ENCODE measurements at places on chromosomes 13 and 19.

DNA sequence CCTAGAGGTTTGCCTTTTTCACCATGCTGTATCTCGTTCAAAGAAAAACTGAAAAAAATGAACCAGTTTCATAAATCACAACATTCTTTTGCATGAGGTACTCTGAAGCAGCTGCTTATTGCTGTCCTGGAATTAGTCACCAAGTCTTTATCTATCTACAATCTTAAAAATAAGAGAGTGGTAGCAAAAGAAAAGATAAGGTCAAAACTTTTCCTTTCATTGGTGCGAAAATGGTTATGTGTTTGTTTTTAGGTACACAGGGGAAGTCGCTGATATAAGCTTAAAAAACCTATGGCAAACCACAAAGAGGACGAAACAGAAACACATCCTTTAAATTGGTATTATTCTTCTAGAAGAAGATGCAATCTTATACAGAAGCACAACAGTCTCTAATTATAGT, 20.7 kb downstream of the OBI1 start:
- DNase-seq: no peak

DNA sequence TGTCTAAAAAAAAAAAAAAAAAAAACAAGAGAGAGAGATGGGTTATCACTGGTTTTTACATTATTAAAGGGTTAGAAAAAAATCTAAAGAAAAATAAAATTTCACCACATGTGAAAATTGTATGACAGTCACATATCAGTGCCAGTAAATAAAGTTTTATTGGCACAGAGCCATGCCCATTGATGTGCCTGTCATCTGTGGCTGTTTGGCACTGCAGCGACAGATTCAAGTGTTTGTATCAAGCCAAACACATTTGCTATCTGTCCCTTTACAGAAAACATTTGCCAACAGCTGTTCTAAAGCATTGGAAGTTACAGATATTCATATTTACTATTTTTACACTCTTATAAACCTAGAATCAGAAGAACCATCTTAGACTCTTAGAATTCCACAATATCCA, 16.3 kb downstream of the FCHO1 start:
- no peak for DNase-seq

DNA sequence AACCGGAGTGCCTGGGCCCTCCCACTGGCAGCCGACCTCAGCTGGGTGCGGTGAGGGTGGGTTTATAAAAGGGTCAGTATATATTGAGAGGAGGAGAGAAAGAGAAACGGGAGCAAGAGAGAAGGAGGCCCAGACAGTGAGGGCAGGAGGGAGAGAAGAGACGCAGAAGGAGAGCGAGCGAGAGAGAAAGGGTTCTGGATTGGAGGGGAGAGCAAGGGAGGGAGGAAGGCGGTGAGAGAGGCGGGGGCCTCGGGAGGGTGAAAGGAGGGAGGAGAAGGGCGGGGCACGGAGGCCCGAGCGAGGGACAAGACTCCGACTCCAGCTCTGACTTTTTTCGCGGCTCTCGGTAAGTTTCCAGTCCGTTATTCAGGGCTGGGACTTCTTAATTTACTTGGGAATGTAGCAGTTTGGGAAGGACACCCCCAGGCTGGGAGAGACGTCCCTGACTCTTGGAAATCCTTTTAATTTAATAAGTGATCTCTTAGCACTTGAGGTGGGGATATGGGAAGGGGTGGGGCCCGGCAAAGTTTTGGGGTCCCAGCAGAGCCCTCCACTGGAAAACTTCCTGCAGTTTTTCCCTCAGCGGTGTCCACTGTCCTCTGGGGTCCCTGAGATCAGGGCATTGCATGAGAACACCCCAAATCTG, at the start of gene EMP3:
EMP3 (plus strand) TSS at position 288 of the 646 bp plus-strand sequence. CDS start 1,293 bp downstream, outside the sequence.
- DNase-seq: no peak

DNA sequence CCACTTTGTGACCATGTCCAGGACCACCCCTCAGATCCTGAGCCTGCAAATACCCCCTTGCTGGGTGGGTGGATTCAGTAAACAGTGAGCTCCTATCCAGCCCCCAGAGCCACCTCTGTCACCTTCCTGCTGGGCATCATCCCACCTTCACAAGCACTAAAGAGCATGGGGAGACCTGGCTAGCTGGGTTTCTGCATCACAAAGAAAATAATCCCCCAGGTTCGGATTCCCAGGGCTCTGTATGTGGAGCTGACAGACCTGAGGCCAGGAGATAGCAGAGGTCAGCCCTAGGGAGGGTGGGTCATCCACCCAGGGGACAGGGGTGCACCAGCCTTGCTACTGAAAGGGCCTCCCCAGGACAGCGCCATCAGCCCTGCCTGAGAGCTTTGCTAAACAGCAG, 7.7 kb upstream of the CEACAM7 start:
- DNase-seq: no peak

- no peak for DNase-seq
Measured at GRCh38 chr13:33125821-33126570, 109.8 kb downstream of the KL start.

DNA sequence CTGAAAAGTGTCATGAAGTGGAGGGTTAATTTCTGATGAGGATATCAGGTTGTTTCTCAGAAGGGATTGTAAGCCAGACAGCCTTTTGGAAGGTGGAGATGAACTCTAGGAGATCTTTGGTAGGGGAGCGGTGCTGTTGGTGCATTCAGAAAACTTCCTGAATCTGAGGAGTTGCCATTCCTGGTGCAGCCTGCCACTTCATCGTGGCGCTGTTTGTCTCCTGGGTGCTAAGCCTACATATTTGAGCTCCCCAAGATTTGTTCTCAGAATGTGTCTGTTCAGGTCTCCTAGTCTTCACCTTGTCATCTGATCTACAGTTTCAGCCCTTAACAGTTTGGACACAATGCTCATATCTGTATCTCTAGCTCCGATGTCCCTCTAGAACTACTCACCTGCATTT, 285.6 kb downstream of the MTUS2 start:
- no peak for DNase-seq

GRCh38 chr13:81199956-81200355, 859.0 kb upstream of the SPRY2 start:
- no peak for DNase-seq

DNA sequence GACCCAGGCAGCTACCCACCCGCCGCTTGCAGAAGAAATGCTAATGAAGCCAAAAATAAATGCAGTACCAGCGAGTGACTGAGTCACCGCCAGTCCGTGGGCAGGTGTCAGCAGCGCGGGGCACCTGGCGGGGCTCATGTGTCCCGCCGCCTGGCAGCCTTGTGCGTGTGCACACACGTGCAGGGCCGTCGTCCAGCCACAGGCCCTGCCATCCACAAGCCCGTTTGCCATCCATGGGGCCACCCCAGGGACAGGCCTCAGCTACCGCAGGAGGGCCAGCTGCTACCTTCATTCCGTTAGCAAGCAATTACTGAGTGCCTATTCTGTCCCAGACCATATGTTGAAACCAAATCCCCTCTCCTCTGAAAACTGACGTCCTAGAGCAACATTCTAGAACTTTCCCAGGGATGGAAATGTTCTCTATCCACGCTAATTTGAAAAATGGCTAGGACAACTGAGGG, 20.5 kb downstream of the NCAN start:
- no peak for DNase-seq

Data from NCI-H1417 (cell line).